NCI-H524 treated with DMSO at 0.1 percent for 48 hours (cell line): ENCODE measurements at places on chromosomes 5 and 9.

- no peak for DNase-seq
Measured at GRCh38 chr9:89495824-89496560, 1.9 kb downstream of the SEMA4D start.

DNA sequence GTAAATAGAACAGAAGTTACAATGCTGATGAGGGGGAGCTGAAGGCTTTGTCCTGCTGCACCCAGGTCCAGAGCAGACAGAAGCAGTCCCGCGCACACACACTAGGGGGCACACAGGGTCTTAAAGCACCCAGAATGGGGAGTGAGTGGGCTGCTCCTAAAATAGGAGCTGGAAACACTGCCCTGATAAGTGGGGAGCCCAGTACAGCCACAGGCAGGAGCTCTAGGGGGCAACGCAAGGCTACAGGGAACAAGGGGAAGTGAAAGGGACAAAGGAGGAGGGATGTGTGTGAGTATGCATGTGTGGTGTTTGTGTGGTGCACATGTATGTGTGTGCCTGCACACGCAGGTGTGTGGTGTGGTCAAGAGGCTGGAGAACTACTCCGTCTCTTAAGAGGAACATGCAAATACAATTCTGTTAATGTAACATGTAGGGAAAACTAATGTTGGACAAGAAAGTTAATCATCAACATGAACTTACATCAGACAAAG is 191.5 kb downstream of the ROR2 start:
- DNase-seq = no peak

- no peak for DNase-seq
Measured at GRCh38 chr9:129011761-129012181, 16.4 kb downstream of the SH3GLB2 start.

DNA sequence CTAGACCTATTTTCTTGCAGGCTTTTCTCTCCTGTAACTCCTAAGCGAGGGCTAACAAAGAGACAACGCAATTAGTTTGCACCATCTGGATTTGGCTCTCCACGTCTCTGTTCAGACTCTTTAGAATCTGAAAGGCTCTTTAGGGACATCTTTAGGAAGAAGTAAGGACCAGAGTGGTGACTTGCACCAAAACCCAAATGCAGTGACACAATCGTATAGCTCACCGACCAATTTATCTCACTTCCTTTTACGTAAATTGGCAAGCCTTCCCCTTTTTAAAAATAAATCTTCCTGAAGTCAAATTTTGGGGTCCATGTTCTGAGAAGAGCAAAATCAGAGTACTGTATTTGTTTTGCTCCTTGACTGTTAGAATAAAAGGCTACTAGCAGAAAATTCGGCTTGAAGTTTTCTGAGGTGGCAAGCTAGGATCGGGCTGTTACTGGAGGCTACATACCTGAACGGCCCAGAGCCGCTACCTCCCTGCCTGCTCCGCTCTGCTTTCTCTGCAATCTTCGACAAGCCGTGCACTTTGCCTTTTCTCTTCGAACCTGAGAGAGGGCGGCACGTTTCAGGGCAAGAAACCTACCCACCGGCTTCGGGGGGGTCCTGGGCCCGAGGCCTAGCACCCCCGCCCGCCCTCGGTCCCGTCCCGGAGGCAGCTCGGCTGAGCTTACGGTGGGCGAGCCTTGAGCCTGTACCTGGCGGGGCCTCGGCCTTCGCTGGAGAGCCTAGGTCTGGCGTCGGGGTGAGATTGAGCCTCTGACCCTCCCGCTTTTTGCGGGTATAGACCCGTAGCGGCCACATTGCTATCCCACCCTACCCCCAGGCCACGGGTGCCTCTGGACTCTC is 537 bp downstream of the MEIKIN start:
- DNase-seq = no peak

DNA sequence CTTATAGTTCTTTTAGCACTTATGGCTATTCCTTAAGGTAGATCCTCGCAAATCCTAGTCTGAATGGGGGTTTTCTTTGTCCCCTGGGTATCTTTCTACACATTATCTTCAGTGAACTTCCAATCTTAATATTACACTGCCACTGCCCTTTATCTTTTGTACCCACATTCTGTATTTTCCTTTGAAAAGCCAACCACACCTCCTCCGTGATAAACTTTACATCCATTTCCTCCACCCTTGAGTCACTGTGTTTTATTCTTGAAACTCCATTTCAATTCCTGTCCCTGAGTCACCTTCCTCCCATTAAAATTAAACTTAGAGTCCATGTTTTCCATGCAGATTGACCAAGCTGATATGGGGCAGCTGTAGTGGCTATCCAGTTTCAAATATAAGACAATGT is 43.2 kb upstream of the RICTOR start:
- DNase-seq = no peak
